Progenitor cell of endocrine pancreas (in vitro differentiated cells): ENCODE measurements at places on chromosomes 5 and 9.

- DNase-seq, result no peak
Measured at GRCh38 chr5:180820788-180821321, 18.2 kb upstream of the MGAT1 start.

DNA sequence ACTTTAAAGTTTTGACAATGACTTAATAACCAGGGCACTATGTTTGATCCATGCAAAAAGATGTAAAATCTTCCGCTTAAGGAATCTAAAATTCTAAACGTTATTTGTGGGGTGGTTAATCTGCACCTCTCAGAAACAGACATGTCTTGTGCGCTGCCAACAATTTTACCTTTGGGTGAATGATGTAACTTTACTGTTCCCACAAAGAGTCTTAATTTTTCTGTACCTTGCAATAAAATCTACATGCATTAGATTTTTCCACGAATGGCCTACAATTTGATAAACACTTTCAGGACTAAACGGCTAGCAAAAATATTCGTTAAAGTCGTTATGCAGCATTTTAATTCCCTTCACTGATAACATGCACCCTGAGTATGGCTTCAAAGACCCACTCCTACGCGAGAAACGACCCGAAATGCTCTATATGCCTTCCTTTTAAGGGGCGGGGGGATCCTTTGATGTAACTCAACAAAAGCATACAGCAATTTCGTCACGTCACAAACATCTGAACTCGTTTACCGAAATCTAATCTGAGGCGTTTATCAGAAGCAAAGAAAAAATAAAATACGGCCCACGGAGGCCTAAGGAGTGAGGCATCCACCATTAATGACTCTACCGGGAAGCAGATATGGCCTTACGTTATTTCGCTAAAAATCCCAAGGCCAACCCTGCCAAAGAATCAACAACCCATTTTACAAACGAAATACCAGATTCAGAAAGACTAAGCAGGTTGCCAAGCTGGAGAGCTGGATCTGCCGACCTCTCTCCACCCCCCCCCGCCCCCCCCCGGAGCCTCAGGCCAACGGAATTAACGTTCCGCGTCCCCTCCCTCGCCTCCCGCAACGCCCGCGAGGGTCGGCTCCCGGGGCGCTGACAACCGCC, 621 bp downstream of the AK6 start:
- DNase-seq, result no peak

- DNase-seq, result no peak
Measured at GRCh38 chr5:158976035-158976434, 123.7 kb downstream of the EBF1 start.

GRCh38 chr9:10863476-10863875, 250.7 kb upstream of the PTPRD start:
- no peak for DNase-seq
